SK-MEL-5 (cell line): ENCODE measurements at places on chromosomes 1 and 21. TPM values are rescaled to one million over a fixed set of nuclear protein-coding genes. Genes with fewer than 3 reads are reported as not detected.

Gene ELAVL4
- total RNA-seq = 0.05 and 0.16 TPM in 2 replicates

Gene TCHH
- total RNA-seq = 0.05 and 0.27 TPM in 2 replicates

Gene CENPS
- 13.4 and 14.5 TPM in 2 replicates for total RNA-seq

Gene S100A9
- total RNA-seq = not detected in 2 replicates

DNA sequence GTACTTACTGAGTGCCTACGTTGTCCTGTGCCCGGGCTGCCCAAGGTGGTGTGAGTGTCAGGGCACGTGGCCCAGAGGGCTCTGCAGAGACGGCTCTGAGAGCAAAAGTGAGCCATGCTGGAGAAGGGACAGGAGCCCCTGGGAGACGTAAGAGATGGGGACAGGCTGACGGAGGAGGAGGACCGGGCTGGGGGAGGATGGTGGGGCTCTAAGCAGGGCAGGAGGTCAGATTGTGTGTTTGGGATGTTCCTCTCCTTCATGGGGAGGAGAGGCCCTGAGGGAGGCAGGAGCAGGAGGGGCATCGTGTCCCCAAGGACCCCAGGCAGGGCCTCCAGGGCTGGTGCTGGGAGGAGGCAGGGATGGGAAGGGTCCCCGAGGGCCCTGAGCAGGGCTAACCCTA is 158.9 kb downstream of the PCBP3 start:
- no peak for DNase-seq

GRCh38 chr1:245458761-245459174 is 304.0 kb downstream of the KIF26B start:
- no peak for DNase-seq

DNA sequence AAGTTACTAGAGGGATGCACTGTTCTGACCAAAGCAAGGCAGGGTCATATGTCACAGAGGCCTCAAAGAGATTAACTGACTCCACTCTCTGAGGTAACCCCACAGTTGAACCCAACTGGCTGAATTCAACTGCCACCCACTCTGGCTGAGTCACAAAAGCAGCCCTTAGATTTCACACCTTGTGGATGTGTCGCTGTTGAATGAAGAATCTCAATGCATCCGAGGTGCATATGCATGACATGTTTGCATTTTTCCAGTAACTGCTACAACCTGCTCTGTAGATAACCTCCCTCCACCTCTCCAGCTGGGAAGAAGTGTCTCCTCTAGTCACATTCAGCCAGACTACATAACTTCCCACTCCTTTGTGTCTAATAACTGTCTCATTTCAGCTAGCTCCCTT is 27.9 kb upstream of the KIF21B start:
- no peak for DNase-seq

DNA sequence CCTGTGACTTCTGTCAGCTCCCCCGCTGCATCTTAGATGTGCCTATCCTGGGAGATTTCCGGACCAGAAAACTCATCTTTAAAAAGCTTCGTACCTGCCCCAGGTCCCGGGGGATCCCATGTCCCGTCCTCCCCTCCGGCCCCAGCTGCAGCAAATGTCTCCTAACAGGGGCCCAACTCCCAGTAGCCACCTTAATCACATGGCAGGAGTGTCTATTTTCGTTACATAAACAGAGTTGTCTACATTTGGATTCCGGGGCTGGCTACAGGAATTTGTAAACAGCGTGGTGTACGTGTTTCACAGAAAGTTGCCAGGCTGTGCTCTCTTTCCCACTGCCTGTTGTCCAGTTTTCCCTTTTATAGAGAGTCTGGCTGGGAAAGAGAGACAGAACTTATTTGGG is 17.9 kb upstream of the KCNE2 start:
- DNase-seq = no peak

DNA sequence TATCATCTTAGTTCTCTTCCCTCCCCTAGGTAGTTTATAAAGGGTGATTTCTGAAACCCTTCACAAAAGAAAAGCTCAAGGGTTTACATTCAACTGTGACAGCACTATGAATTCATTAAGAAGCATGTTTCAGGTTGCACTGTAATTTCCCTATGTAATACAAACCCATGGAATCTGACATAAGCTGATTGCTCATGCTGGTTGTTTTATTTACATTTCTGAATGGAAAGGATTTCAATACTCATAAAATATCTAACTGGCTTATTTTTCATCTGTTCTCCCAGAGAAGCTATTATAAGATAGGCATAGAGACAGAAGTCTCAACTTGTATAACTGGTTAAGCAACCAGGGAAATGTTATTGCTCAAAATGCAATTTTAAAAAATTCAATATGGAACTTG is 20.5 kb downstream of the WNT2B start:
- DNase-seq = no peak
